Omental fat pad (tissue), 4 donors: ENCODE measurements at places on chromosomes 5 and 9. TPM values are rescaled to one million over a fixed set of nuclear protein-coding genes. Genes with fewer than 3 reads are reported as not detected.

GRCh38 chr9:83934569-83935275 is 13.5 kb upstream of the KIF27 start:
- DNase-seq: no peak

GRCh38 chr9:134575901-134576176 is 65.8 kb upstream of the COL5A1 start:
- no peak for DNase-seq

The BNC2 gene
- total RNA-seq: 53.6 TPM

DNA sequence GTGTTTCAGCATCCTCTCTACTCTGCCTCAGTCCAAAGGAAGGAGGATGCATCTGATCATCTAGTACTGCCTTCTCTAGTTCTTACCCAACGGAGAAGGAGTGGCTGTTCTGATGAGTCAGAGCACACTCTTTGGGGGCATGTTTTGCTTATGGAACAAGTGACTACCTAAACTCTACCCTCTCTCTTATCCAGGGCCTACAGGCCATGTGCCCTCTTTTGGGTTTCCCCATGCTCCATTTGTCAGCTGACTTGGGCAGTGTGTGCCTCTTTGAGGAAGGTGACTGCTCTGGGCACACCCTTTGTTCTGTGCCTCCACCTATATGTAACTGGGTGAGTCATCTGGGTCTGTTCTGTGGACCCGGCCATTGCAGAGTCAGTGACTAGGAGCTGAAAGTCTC is 89.6 kb upstream of the BNC2 start:
- DNase-seq: no peak

The SH3PXD2B gene
- total RNA-seq: 29.3 TPM

DNA sequence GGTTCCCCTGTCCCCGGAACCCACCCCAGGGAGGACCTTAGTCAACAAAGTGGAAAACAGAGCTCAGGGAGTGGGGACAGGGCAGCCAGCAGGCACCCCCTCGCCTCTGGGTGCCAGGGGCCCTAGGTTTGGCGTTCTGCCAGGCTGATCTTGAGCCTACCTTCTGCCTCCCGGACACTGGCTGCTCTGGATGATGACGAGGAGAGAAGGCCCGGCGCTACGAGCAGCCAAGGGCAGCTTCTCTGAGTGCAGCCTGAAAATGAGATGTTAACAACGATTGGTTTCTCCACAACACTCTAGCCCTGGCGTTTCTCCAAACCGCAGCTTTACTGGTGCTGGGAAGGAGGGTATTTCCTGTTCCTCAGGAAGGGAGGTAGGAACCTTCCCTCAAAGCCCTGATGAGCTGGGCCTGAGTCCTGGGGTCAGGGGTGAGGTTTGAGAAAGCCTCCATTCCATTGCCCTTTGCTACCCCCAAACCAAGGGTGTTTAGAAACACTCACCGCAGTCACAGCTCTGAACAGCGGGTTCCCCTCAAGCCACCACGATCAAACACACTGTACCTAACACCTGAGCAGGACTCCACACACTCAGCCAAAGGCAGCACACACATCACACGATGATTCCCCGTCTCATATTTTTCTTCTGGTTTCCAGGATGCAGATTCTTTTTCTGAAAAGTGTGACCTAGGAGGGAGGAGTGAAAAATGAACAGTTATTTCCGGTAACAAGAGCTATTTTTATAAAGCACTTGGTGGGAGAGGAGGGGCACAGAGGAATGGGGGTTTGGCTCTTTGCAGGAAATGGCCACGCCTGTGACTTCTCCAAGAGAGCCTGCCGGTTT is at the start of gene STING1:
STING1 (minus strand) TSS at position 709 of the 840 bp plus-strand sequence. CDS start 1,054 bp downstream, outside the sequence.
- peak; percentile 79 for DNase-seq

- DNase-seq: no peak
Measured at GRCh38 chr5:124906339-124907097, 160.1 kb upstream of the ZNF608 start.

GRCh38 chr5:156126716-156127115 is 200.2 kb upstream of the SGCD start:
- no peak for DNase-seq

The GARIN3 gene
- not detected for total RNA-seq

DNA sequence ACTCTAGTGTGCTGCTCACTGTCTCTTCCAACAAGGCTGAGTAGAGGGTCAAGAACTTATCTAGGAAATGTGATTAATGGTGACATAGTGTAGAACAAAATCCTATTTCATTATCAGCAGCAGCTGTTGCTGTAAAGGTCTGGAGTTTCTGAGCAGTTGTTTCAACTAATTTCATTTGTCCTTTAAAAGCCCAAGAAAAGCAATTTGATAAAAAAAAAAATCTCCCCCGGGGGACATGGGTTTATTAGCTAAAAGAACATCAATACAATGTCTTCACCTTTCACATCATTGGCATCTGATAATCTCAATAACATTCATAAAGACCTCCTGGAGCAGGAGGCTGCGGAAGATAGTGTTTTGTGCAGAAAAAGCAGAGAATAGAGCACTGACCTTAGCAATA is 468.1 kb downstream of the KCTD16 start:
- no peak for DNase-seq

DNA sequence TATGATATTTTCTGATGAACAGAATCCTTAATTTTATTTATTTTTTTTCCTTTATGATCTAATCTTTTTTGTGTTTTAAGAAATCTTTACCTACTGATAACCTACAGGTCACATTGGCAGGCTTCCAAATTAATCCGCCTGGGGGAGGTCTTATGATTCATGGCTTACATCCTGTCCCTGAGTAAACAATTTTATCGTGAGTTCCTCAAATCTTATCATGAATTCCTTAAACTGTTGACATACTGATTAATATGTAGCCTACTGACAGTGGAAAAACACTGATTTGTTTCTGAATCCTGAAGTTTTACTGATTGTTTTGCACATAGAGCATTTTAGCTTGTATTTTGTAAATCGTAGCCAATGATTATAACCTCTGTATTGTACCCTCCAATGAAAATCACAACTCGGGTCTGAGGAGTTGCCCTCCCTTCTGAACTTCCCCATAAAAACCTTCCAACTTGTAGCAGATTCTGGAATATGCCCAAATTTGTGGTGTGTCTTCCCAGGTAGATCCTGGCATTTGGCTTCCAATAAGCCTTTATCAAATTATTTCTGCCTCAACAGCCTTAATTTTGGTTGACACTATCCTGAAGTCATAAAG is 105.6 kb downstream of the VCAN start:
- no peak for DNase-seq

DNA sequence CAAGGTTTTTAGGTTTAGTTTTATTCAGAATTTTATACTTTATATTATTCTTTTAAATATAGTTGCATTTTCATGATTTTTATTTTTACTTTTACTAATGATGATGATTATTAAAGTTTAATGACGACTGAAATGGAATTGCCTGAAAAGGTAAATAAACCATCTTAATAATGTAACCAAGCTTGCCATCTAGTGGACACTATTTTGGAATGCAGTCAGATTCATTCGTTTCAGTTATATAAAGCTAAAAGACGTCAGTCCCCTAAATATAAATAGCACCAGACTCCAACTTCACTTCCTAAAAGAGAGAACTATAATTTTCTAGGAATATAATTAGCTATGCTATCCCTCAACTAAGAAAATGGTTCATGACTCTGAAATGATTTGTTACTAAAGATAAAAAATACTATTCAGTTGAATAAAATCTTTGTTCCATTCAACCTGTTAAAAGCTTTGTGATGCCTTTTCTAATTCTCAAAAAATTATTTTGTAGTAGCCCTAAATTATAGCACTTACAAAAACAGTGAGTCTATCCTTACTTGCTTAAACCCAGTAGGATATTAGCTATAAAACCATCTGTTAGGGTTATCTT is 19.9 kb downstream of the ABITRAM start:
- no peak for DNase-seq

GRCh38 chr5:72383280-72383679 is 63.1 kb downstream of the PTCD2 start:
- DNase-seq: no peak

- DNase-seq: no peak
Measured at GRCh38 chr5:5505815-5506214, 83.3 kb downstream of the ICE1 start.

DNA sequence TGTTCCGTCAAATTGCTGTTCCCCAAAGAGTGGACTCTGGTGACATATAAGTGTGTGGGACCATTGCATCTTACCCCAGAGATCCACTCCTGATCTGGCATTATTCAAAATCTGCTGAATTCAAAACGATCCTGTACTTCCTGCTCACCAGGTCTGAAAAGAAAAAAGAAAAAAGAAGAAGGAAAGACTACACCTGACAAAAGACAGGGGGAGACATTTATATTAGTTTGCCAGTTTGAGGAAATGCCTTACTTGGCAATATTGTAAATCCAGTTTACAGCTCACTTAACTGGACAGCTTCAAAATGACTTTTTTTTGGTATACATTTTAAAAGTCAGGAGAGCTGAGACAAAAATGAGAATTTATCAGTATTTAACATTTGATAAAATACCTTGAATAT is 15.0 kb upstream of the GRHPR start:
- no peak for DNase-seq

GRCh38 chr9:81595887-81596543 is 93.3 kb downstream of the TLE1 start:
- no peak for DNase-seq

DNA sequence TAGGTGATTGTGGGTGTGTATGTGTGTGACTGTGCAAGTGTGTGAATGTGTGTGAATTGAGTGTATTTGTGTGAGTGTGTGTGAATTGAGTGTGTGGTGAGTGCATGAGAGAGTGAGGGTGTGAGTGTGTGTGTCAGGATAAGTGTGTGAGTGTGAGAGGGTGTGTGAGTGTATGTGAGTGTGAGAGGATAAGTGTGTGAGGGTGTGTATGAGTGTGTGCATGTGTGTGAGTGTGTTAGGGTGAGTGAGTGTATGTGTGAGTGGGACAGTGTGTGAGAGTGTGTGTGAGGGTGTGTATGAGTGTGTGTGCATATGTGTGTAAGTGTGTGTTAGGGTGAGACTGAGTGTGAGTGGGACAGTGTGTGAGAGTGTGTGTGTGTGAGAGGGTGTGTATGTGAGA is 21.7 kb downstream of the GPRIN1 start:
- DNase-seq: no peak

The SLC26A2 gene
- 17.8 TPM for total RNA-seq

DNA sequence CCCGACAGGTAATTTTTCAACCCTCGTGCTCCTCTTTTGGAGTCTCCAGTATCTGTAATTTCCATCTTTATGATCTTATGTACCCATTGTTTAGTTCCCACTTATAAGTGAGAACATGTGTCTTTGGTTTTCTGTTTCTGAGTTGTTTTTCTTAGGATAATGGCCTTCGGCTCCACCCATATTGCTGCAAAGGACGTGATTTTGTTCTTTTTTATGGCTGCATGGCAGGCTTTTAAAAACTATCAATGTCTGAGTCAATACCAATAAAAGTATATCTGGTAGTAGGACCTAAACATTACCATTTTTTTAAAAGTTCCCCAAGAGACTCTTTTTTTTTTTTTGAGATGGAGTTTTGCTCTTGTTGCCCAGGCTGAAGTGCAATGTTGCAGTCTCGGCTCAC is 3.9 kb upstream of the SLC26A2 start:
- DNase-seq: no peak

The PKD2L2 gene
- not detected for total RNA-seq

DNA sequence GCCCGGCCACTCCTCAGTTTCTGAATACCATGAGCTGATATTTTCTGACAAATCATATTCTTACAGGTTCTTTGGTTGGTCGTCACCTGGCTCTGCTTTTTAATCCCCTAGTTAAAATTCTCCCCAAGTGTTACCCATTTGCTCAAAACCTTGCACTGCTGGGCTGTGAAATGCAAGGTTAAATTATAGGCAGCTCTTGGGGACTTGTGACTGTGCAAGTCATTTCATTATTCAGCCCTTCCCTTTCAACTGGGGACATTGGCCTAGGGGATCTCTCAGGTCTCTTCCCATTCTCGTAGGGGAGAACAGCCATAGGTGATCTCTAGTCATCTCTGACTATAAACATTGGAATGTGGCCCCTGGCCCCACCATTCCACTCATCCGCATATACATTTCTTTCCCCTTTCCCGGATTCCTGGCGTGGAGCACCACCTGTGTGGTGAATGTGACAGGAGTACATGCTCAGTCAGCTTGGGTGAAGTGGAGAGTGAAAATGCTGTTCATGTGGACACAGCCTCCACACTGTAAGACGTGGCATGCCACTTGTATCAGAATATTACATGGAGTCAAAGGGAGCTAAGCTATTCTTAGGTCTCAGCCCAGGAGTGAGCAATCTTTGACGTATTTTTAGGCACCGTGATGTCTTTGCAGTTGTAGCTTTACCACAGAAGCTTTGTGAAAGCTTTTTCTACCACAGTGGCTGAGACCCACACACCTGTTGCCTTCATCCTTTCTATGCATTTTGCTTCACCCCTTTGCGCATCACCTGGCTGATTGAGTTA is 386.7 kb downstream of the KDM4C start:
- DNase-seq: no peak

GRCh38 chr5:912280-913091 is 19.8 kb downstream of the TRIP13 start:
- DNase-seq: no peak

- DNase-seq: no peak
Measured at GRCh38 chr5:127919006-127919796, 164.4 kb upstream of the SLC12A2 start.

The ARID3C gene
- not detected for total RNA-seq

GRCh38 chr5:91146905-91147600 is 236.1 kb downstream of the ARRDC3 start:
- DNase-seq: peak; percentile 32

DNA sequence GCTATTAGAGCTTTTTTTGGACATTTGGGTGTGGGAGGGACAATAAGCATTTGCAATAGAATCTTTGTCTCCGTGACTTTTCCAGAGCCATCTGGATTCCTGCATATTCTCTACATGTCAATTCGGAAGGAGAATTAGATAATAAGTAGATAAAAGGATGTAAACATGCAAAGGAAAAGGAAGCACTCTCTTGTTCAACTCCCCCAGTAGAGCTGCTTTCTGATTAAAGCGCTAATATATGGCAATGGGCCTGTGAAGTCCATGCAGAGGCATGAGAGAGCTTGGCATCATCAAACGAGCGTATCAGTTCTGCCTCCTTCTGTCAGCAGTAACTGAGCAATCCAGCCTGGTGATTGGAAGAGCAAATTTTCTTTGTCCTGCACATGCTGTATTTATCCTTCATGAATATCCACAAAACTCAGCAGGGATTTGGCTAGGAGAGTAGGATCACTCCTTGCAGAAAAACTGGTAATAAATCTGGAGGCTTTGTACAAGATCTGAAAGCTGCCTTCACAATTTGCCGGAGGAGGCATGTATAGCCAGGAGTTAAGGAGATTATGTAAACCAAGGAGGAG is 1752.9 kb downstream of the MAT2B start:
- no peak for DNase-seq

The FCHSD1 gene
- total RNA-seq: 14.3 TPM

DNA sequence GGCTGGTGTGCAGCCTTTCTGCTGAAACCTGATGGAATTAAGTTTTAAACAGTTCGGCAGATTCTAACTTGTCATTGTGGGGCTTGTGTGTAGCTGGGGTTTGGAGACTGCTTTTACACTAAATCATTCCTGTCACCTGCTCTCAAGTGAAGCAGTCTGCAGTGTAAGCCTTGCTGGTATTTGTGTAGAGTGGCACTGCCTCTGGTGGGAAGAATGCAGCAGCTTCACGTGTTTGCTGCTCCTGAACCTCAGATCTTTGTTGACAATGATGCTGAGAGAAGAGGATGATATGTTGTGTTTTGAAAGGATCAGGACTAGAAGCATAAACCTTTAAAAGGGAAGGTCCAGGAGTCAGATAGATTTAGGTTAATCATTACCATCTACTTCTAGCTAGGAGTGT is 88.1 kb downstream of the KDM4C start:
- DNase-seq: no peak

The SLC9A3 gene
- 1.0 TPM for total RNA-seq

The KIAA0825 gene
- total RNA-seq: 6.3 TPM

GRCh38 chr5:73962801-73963425 is 336.9 kb downstream of the ARHGEF28 start:
- DNase-seq: no peak

The CAAP1 gene
- 13.6 TPM for total RNA-seq

The MYOT gene
- total RNA-seq: 15.8 TPM
